ENCODE measurements at places on chromosomes 7 and 10.

GRCh38 chr10:100894033-100894432 lies 18.7 kb upstream of the SLF2 start:
- no peak for DNase-seq

- DNase-seq = no peak
Observed at GRCh38 chr7:46177821-46178220, 256.7 kb upstream of the IGFBP3 start.

DNA sequence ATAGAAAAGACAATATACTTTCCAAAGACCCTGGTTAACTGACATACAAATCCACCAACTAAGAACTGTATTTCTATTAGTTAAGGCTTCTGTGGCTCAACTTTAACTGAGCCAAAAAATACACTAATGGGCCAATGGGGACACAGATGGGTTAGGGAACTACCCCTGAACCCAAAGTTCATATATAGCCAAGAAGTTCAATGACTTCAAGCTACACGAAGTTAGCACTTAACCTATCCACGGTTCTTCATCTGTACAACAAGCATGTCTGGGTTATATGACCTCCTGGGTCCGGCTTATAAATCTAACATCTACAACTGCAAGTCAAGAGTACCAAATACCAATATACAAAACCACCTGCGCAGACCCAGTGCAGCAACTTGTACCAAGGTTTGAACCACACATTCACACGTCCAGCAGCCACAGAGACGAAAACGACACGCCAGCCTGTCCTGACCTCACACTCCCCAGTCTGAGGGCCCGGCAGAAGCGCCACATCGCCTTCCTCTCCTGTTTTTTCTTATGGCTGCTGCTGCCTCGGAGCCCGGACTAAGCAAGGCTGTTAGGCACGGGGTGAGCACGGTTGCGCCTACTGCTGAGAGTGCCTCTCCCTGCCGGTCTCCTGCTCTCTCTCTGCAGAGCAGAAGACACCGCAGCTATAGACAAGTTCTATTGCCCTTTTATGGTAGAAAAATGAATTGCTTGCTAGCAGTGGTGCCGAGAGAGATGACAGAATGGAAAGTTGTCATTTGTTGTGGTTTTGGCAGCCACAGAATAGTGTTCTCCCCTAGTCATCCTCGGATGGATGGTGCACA lies 86.3 kb downstream of the RNF216 start:
- peak; percentile 90 for DNase-seq

- peak; percentile 95 for DNase-seq
Observed at GRCh38 chr10:88979153-88979562, 11.4 kb upstream of the FAS start.

GRCh38 chr10:79021948-79022499 lies 46.7 kb upstream of the ZMIZ1 start:
- no peak for DNase-seq

- no peak for DNase-seq
Observed at GRCh38 chr7:94888551-94888950, 18.8 kb upstream of the PPP1R9A start.

DNA sequence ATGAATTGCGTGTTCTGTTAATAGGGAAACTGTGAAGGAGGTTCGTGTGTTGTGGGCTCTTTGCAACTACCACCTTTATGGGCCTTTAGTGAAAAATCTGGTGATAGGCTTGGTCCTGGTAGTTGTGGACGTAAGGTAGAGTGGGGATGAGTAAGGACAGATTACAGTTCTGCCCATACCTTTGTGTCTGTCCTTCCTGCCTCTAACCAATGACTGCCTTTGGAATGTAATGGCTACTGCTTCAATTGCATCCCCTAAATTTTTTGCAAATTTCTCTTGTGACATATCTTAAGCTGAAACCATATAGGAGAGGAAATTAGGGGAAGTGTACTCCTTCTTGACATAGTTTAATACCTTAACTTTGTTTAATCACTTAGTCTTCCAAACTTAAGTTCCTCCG lies 82.3 kb downstream of the ADK start:
- DNase-seq = no peak

GRCh38 chr10:78424723-78425122 lies 391.1 kb downstream of the RPS24 start:
- no peak for DNase-seq

DNA sequence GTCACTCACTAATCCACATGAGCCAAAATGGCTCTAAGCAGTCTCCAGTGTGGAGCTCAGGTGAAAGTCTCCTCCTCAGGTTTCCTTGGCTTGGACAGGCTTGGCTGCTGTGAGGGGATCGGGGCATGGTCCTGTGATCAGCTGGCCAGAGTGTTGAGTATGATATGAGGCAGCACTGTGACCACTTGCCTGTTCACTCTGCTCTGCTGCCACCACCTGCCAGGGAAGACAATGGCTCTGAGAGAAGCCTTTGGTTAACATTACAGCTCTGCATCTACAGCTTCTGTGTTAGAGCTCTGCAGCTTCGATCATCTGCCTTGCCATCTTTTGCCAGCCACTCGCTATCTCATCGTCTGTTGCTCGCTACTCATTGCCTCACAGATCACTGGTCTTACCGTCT lies 20.1 kb upstream of the PTN start:
- no peak for DNase-seq

GRCh38 chr10:24223953-24224352 lies 15.0 kb downstream of the KIAA1217 start:
- no peak for DNase-seq

DNA sequence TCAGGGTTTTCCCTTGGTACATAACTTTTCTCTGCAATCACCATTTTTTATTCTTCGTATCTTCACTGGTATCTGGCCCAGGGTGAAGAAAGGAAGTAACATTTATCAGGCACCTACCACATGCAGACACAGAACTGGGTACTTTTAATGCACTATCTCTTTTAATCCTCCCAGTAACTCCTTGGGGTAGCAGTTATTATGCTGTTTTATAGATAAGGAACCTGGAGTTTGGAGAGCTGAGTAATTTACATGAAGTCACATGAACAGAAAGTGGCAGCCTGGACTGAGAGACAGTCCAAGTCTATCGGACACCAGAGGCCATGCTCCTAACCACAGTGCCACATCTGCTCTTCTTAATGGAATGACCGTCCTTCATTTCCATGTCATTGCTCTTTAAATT lies 117.1 kb upstream of the PODXL start:
- DNase-seq = no peak

- no peak for DNase-seq
Observed at GRCh38 chr7:142865766-142866165, 10.9 kb downstream of the EPHB6 start.

DNA sequence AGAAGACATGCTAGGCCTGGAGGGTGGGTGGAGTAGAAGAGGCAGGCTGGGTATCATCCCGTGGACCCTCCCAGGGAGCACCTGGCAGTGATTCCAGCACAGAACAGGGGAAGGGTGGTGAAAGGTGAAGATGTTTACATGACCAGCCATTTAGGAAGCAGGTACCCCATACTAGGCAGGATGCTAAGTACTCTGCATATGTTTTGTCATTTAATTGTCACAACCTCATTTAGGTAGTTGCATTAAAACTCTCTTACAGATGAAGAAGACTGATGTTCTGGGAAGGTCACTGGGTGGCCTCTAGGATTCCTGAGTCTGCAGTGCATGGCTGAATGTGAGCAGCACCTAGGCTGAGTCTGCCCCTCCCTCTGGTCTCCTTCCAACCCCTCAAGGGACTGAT lies 15.2 kb downstream of the ITPRIP start:
- no peak for DNase-seq

GRCh38 chr10:36185097-36185496 lies 543.0 kb upstream of the FZD8 start:
- DNase-seq = no peak

- no peak for DNase-seq
Observed at GRCh38 chr7:116200963-116201362, 9.4 kb upstream of the TES start.

DNA sequence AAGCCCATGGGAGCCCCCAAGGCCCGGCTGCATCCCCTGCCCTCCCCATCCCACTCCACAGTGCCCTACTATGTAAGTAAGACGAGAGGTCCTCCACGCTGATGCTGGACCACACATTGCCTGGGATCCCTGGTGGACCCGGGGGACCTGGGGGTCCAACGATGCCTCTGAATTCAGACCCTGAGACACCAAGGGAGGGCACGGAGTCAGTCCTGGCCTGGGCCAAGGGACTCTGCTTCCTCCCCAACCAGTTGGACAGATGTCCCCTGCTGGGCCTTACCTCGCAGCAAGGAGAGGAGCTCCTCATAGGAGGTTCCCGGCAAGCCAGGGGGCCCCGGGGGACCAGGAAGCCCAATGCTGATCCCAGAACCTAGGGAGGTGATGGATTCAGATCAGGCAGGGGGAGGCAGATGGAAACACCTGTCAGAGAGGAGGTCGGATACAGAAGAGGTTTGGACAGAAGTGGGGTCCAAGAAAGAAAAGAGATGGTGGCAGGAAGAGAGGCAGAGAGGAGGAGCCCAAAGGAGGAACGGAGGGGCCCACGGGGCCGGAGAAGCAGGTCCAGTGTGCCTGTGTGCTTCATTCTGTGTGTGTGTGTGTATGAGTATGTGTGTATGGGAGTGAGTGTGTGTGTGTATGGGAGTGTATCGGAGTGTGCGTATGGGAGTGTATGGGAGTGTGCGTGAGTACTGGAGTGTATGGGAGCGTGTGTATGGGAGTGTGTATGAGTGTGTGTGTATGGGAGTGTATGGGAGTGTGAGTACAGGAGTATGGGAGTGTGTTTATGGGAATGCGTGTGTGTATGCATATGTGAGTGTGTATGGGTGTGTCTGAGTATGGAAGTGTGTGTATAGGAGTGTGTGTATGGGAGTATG lies 50.2 kb downstream of the COL17A1 start:
- DNase-seq = no peak

GRCh38 chr7:134589491-134589941 lies 40.6 kb downstream of the AKR1B15 start:
- DNase-seq = peak; percentile 65

GRCh38 chr7:84181628-84182027 lies 13.0 kb downstream of the SEMA3A start:
- no peak for DNase-seq

DNA sequence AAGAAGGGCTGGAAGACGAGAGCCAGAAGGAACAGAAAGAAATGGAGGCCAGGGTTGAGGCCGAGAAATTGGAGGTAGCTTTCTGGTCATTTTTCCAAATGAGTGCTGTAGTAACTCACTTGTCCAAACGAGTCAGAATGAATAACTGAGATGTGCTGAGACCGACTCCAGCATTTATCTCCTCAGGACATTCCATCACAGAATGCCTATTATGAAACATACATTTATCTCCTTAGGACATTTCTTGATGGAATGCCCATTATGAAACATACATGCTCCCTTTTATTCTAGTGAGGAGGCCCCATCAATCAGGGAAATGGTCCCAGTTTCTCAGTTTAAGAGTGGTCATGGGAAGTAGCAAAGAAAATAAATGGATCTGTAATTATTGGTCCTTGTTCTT lies 16.5 kb downstream of the AVL9 start:
- peak; percentile 18 for DNase-seq

DNA sequence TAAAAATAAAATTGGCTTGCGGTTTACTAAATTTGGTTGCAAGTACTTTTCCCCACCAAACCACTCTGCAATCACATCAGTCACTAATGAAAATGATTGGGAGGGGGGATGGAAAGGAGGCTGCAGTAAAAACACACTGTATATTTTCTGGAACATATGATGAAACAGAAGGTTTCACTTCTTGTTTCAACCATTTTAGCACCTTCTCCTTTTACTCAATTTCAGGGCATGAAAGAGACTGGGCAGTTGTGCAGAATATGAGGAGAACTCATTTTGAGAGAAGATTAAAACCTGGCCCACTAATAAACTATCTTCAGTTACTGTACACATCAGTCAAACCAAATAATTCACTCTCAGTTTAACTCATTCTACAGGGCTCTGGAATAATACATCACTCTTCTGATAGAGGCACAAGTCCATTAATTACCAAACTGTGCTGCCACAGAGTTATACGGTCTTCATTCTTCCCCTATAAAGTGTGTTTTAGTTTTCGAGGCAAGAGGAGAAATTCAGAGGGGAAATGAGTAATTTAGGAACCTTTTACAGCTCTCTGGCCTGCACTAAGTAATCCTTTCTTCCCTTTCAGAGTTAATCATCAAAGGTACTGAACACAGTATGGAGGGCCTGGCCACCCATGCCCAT lies 25.5 kb downstream of the JAZF1 start:
- DNase-seq = peak; percentile 47

All from GM23248 (cell line).